ENCODE measurements at places on chromosomes 13 and 19. TPM values are rescaled to one million over a fixed set of nuclear protein-coding genes. Genes with fewer than 3 reads are reported as not detected.

DNA sequence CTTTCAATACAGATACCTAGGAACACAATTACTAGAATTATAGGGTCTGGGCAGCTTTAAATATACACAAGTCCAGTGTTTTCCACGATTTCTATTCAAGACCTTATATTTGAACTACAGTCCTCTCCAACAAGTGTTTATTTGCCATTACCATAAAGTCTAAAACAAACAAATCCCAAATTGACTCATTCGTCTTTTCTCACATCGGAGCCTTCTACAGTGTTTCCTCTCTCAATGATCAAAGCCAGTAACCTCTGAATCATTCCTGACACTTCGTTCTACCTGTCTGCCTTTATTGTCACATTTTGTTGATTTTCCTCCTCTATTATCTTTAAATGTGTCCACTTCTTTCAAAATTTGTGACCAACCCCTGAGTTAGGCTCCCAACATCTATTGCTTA, 1356.5 kb upstream of the SLC10A2 start:
- H3K4me1 ChIP-seq = no peaks in the 10 kb centered on the region
- H3K36me3 ChIP-seq = no peaks in the 10 kb centered on the region
- no peak for DNase-seq
- H3K27me3 ChIP-seq = no peaks in the 10 kb centered on the region

GRCh38 chr19:44845612-44846454, at the start of gene NECTIN2:
Gene NECTIN2 (plus strand): TSS chr19:44846297. CDS start chr19:44846526, 229 bp downstream.
- H3K27ac ChIP-seq = peak within 1 kb of the TSS; percentile 95
- H3K4me1 ChIP-seq = peaks cover 42% of the 10 kb centered on the region
- peaks cover 2% of the 10 kb centered on the region for H3K27me3 ChIP-seq
- H3K36me3 ChIP-seq = no peaks in the 10 kb centered on the region

DNA sequence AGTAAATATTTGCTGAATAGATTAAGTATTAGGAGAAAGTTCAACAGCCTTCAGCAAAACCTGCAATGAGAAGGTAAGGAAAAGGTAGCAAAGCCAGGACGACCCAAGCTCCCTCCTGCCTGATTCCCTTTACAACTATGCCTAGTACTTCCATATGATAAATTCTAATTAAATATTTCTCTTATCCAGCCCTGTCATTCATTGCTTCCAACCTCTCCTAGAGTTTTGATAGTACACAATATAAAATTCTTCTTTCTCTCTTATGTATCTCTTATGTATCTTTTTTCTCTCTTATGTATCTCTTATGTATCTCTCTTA, 187.2 kb downstream of the DCT start:
- H3K4me1 ChIP-seq = peaks cover 4% of the 10 kb centered on the region
- DNase-seq = no peak
- no peaks in the 10 kb centered on the region for H3K27me3 ChIP-seq
- no peaks in the 10 kb centered on the region for H3K36me3 ChIP-seq
- no peak overlapping the region for H3K27ac ChIP-seq

DNA sequence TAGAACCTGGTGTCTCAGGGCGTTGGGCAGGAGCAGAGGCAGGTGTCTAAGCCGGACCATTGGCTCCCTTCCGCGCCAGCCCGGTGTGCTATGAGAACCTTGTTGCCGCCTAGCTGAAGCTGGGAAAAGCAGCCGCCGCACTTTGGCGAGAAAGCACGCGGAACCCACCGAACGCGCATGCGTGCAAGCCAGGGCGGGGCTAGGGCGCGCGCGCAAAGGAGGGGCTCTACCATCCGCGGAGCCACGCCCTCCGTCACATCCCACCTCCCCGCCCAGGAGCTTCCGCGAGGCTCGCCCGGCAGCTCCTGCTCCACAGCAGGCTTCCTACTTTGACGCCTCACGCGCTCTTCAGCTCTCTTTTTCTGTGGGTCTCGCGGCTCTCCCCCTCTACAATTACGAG, 51.3 kb downstream of the WDR87 start:
- no peaks in the 10 kb centered on the region for H3K36me3 ChIP-seq
- peak; percentile 67 for DNase-seq
- H3K4me1 ChIP-seq = peaks cover 7% of the 10 kb centered on the region

- peaks cover 11% of the 10 kb centered on the region for H3K4me1 ChIP-seq
- H3K27ac ChIP-seq = no peak overlapping the region
- H3K4me3 ChIP-seq = no peak overlapping the region
- peaks cover 20% of the 10 kb centered on the region for H3K27me3 ChIP-seq
- no peak for DNase-seq
- H3K36me3 ChIP-seq = peaks cover 7% of the 10 kb centered on the region
These were observed 6.0 kb downstream of the PROZ start for GRCh38 chr13:113164492-113164891.

DNA sequence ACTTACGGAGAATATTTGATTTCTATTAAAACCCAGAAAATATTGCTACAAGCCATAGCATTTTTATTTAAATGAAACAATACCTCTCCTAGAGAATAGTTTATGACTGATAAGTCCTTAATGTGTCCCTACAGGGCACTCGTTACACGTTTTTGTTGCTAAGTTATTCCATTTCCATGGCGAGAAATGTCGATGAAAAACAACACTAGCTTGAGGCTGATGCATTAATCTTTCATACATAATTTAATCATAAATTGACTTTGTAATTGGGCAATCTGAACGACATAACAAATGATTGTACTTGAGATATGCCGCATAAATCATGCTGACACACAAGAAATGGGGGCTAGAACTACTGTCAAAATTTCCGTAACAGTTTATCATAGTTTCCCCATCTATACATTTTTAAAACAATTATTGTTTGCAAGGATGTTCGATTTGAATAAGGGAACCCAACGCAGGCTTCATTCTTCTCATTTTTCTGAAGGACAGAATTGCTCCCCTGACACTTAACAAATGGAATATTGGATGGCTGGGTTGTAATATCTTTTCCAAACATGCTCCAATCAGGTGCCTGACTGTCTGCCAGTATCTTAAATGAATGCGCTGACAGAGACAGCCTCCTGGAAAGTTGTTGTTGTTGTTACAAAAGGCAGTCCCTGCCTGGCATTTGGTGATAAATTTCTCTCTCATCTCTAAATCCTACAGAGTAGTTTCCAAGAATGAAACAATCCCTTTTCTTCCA, 61.9 kb downstream of the FLT1 start:
- no peaks in the 10 kb centered on the region for H3K27me3 ChIP-seq
- H3K4me3 ChIP-seq = no peak overlapping the region
- peak; percentile 84 for DNase-seq
- peaks cover 11% of the 10 kb centered on the region for H3K4me1 ChIP-seq

DNA sequence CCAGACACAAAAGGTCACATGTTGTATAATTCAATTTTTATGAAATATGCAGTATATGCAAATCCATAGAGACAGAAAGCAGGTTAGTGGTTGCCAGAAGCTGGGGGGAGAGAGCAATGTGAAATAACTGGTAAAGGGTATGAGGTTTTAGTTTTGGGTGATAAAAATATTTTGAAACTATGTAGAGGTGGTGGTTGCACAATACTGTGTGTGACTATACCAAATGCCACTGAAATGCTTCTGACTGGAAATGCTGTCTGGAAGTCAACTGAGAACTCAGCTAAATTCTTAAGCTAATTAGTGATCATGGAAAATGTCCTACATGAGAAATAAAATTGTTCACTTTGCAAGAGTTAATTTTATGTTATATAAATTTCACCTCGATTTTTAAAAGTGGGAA, 65.3 kb upstream of the RXFP2 start:
- H3K4me1 ChIP-seq = no peaks in the 10 kb centered on the region
- DNase-seq = no peak
- no peak overlapping the region for H3K4me3 ChIP-seq
- H3K27me3 ChIP-seq = no peaks in the 10 kb centered on the region
- no peaks in the 10 kb centered on the region for H3K36me3 ChIP-seq

DNA sequence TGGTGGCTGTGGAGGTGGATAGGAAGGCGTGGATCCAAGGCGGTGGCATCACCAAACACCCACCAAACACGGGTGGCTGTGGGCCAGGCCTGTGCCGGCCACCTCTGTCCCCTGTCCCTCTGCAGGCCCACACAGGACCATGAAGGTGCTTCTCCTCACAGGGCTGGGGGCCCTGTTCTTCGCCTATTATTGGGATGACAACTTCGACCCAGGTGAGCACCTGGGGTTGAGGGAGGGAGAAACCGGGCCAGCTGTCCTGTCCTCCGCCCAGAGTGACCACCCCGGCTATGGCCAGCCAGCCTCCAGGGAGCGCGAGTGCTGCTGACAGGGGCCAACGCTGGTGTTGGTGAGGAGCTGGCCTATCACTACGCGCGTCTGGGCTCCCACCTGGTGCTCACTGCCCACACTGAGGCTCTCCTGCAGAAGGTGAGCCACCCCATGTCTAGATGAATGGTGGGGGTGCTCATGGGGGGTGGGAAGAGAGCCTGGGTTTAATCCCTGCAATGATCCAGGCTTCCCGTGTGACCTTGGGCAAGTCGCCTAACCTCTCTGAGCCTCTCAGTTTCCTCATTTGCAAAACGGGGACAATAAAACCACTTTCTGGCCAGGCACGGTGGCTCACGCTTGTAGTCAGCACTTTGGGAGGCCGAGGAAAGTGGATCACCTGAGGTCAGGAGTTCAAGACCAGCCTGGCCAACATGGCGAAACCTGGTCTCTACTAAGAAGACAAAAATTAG, 4.0 kb downstream of the HSD11B1L start:
- H3K36me3 ChIP-seq = no peaks in the 10 kb centered on the region
- DNase-seq = no peak
- H3K27me3 ChIP-seq = no peaks in the 10 kb centered on the region
- H3K4me3 ChIP-seq = no peak overlapping the region

DNA sequence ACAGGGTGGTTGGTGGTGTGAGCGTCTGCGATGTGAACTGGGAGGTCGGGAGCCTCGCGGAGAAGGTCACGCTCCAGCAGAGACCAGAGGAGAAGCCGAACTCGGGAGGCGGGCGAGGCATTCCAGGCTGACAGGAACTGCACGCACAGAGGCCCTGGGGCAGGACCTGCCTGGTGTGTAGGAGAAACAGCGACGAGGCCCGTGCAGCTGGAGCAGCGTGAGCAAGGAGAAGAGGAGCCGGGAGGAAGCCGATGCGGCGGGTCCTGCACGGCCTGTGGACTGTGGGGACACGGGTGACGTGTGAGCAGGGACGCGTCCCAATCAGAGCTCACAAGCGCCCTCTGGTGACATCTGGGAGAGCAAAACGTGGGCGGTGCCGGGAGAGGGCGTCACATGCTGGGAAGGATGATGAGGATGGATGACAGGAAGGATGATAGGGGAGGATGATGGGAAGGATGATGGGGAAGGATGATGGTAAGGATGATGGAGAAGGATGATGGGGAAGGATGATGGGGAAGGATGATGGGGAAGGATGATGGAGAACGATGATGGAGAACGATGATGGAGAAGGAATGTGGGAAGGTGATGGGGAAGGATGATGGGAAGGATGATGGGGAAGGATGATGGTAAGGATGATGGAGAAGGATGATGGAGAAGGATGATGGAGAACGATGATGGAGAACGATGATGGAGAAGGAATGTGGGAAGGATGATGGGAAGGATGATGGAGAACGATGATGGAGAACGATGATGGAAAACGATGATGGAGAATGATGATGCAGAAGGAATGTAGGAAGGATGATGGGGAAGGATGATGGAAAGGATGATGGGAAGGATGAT, 16.1 kb upstream of the MADCAM1 start:
- H3K27ac ChIP-seq = peak overlapping the region; percentile 45
- peak; percentile 90 for DNase-seq
- H3K4me3 ChIP-seq = peak overlapping the region; percentile 5
- H3K27me3 ChIP-seq = peaks cover 15% of the 10 kb centered on the region
- H3K36me3 ChIP-seq = no peaks in the 10 kb centered on the region
- peaks cover 12% of the 10 kb centered on the region for H3K4me1 ChIP-seq

DNA sequence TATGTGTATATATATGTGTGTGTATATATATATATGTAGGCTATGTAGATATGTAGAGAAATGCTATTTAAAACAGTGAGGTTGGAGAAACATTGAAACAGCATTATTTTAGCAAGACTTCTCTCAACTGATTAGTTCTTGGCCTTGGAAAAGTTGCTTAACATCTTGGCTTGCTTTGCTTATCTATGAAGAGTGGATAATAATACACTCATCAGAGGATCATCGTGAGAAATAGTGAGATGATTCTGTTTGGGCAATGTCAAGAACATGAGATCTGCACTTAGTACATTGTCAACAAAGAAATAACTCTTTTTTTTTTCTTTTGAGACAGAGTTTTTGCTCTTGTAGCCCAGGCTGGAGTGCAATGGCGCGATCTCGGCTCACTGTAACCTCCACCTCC, 128.3 kb downstream of the KLF5 start:
- no peaks in the 10 kb centered on the region for H3K4me1 ChIP-seq
- no peaks in the 10 kb centered on the region for H3K36me3 ChIP-seq
- no peaks in the 10 kb centered on the region for H3K27me3 ChIP-seq
- DNase-seq = no peak
- no peak overlapping the region for H3K27ac ChIP-seq
- no peak overlapping the region for H3K4me3 ChIP-seq

- no peaks in the 10 kb centered on the region for H3K4me1 ChIP-seq
- DNase-seq = no peak
- no peaks in the 10 kb centered on the region for H3K27me3 ChIP-seq
These were observed 13.0 kb downstream of the FBXL3 start for GRCh38 chr13:77013853-77014542.

DNA sequence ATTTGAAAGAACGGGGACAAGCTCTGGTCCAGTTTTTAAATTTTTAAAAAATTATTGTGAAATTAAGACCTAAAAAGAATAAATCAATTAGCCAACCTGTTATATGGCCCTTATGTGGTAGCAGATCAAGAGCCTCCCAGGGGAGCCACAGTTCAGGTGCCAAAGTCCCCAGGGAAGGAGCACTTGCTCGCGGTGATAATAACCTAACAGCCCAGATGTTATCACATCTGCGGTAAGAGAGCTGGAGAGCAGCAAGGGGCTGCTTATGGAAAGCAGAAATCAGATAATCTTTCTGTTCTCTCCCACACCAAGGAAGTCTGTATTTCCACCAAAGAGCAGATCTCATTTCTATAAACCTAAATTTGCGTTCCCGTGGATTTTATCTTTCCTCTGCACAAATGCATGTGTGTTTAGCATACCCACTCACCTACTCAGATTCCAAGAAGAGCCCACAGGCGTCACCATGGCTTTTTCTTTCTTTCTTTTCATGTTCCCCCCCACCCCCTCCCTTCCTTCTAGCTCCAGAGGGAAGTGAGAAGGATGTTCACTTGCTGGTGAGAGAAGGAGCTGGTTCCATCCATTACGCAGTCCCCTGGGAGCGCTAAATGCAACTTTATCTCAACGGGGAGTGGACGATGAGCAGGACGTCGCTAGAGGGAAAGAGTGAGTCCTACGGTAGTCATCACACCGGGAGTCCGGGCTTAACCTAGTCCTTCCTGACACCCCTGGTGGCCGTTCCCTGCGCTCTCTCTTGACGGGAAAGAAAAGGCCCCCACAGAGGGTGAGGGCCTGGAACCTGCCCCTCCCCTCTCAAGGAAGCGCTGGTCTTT, 1.6 kb upstream of the POU4F1 start:
- H3K27me3 ChIP-seq = peaks cover 94% of the 10 kb centered on the region
- no peak overlapping the region for H3K4me3 ChIP-seq
- no peaks in the 10 kb centered on the region for H3K36me3 ChIP-seq
- H3K4me1 ChIP-seq = peaks cover 40% of the 10 kb centered on the region

Gene SMIM24
- not detected for total RNA-seq

Gene GRIK5
- 1.3 TPM for total RNA-seq

Gene SBK2
- 0.89 TPM for total RNA-seq

Gene RETN
- total RNA-seq = 2.0 TPM

Gene GJB6
- 0.04 TPM for total RNA-seq

Gene OR7C1
- 0.04 TPM for total RNA-seq

Gene EGLN2
- total RNA-seq = 52.0 TPM

Gene COL5A3
- total RNA-seq = 42.0 TPM

Gene ERICH4
- total RNA-seq = not detected

Gene ZNF418
- total RNA-seq = 14.1 TPM
